ENCODE measurements at places on chromosomes 7 and 10.

DNA sequence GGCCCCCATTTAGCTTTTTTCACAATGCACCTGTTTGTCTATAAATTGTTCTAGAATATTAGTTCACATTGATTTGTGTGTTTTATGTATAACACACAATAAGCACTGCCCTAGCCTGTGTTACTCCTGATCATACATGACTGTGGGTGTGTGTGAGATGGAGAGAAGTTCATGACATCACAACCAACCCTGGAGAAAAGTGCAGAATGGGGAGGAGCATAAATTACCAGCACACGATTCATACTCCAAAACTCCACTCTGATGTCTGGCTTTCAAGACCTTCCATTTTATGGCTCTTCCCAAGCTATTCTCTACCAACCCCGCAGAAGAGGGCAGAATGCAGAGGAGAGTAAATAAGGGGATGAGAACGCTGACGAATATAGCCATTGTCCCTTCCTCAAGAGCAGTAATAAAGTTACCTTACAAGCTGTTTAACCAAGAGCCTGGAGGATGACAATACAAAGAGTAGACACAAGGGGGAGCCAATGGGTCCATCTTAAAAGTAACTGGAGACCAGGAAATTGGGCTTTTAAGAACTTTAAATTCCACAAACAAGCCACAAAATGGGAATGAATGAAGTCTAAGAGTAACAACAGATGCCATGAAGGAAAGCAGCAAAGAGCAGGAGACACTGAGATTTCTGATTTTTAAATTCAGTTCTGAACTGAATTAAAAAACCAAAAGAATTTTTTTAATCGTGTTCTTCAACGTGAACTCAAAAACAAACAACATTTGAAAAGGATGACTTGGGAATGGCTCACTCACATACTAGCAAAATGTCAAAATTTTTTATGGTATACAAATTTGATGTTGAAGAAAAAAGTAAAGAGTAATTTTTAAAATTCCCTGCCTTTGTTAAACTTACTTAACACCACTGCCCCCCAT is 159.6 kb downstream of the PARD3 start:
- DNase-seq = no peak

DNA sequence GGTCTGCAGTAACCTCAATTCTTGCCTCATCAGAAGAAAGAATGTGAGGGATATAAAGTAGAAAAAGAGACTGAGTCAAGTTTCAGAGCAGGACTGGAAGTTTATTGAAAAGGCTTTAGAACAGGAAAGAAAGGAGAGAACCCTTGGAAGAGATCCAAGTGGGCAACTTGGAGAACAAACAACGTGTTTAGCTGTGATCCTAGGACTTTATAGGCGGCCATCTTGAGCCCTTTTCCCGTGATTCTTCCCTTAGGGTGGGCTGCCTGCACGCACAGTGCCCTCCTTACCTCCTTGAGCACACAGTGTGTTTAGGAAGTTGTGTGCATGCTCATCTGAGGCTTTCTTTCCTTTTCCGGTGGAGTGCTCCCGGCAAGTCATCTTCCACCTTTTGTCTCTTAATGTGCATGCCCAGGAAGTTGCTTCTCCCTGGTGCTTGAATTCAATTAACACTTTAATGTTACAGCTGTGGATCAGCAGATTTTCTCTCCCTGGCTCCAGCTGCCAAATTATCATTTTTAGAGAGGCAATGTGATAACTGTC is 59.8 kb downstream of the ENTPD1 start:
- DNase-seq = no peak

DNA sequence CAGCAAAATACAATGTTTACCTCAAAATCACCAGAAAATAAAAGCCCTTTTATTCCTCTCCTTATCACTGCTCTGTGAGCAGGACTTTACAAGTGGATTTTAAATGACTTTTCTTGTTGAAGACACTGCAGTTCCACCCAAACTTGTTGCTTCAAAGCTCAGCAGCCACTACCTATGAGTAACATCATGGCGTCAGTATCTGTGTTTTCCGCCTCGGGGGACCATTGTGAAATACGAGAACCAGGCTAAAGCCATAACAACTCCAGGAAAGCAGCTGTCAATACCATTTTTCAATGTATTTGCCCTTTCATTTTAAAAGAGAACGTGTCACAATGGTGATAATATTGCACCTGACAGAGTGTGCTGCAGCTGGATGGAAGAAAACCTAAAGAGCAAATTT is 284.0 kb upstream of the RNF32 start:
- DNase-seq = no peak

DNA sequence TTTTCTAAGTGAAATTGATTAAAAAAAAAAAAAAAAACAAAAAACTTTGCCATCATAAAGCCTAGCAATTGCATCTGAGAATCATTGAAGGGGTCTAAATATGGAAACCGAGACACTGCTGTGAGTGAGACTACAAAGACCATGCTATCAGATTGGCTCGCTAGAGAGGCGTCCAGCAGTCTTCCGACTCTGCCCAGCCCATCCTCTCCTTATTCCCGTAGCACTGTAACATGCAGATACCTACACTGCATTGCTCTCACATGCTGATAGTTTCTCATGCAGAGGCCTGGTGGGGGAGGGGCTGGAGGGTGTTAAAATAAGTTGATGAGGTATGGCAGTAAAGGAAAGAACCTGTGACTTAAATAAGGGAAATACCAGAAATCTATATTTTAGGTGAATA is 130.7 kb downstream of the NRF1 start:
- no peak for DNase-seq

DNA sequence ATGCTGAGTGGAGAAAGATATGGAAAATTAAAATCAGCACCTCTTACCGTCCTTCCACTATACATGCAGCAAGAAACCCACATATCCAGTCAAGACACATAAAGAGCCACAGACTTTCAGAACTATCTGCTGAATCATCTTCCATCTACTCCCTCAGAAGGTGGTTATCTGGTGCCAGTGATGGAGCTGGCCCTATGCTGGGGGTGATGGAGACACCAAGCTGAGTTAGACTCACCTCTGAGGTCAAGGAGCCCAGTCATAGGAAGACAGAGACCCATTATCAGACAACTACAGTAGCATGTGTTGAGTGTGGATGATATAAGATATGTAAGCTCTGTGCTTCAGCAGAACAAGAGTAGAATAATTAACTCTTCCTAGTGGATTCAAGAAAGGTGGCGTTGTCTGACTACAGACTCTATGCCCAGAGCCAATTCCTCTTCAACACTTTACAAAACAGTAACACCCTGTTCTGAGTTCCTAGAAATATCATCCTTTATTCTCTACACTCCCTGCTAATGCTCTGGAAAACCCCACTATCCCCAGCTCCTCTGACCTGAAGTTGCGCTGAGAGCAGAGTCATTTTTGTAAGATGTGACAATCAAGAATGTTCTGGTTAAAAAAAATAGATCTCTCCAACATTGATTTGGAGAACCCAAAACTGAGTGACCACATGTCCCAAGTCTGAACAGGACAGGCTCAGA is 14.3 kb downstream of the CYP3A5 start:
- DNase-seq = no peak

DNA sequence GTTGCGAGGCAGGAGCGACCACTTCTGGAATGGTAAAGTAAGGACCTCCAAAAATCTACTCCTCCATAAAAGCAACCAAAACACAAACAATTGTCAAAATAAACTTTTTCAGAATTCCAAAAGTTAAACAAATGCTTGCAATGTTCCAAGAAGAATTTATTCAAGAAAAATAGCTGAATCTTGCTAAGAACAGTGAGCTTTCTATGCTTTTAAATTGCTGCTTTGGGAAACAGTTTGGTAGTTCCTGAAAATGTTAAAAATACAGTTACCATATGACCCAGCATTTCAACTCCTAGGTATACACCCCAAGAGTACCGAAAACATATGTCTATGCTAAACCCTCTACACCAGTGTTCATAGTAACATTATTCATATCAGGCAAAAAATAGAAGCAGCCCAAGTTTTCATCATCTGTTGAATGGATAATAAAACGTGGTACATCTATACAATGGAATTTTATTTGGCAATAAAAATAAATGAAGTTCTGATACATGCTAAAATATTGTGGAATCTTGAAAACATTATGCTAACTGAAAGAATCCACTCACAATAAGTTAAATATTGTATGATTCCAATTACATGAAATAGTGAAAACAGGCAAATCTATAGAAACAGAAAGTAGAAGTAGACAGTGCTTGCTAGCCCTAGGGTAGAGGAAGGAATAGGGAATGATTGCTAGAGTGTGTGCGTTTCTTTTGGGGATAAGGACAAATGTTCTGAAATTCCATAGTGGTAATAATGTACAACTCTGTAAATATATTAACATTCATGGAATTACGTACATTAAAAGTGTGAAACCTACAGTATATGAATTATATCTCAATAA is 57.0 kb downstream of the LRRN3 start:
- DNase-seq = no peak

GRCh38 chr7:51222916-51223315 is 93.7 kb downstream of the COBL start:
- DNase-seq = no peak

GRCh38 chr10:129411393-129411705 is 55.7 kb upstream of the MGMT start:
- no peak for DNase-seq

- no peak for DNase-seq
Observed at GRCh38 chr10:73801253-73801590, 10.2 kb downstream of the NDST2 start.

DNA sequence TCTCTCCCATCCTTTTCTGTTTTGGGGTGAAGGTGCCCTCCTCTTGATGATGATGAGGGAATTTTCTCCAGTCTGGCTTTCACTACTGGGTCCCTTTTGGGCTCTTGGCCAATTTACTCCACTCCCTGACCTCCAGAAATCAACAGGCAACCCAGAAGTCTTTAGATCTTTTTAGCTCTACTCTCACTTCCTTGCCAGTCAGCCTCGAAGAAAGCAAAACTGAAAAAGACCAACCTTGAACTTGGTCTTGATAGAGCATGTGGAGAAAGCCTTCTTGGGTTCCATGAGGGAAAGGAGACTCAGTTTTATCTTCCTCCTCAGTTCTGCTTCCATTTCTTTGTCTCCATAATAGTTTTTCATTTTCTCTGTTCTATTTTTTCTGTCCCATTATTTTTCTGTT is 91.4 kb upstream of the NPVF start:
- DNase-seq = no peak

GRCh38 chr10:97333601-97334369 is 744 bp downstream of the FRAT2 start:
- DNase-seq = no peak

Measured in hippocampal formation (tissue), 2 donors.